ENCODE measurements at places on chromosomes 16 and 17.

DNA sequence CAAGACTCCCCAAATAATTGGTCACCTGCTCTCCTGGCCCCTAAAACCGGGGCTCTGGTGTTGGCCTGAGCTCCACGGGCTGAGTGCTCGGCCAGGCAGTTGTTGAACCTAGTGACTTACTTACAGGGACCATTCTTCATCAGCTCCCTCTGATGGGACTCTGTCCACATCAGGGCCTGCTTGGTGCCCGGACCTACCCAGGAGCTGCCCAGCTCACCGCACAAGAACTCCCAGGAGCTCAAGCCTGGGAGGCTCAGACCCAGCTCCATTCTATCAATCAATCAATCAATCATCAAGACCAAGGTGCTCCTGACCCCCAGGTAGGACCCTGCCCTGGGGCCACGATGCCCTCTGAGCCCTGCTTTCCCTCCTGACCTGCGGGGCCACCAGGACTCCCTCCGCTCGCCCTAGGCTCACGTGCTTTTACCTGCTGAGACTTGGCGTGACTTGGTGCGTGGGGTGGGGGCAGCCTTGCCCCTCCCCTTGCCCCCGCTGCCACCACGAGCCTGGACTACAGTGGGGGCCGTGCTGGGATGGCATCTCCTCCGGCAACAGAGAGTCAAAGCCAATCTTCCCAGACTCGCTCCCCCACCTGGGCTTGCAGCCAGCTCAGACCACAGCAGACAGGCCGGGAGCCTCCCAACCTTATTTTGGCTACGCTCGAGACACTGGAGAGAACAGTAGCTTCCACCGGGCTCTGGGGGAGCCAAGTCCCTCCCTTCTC lies 15.7 kb downstream of the IL34 start:
- DNase-seq: no peak

DNA sequence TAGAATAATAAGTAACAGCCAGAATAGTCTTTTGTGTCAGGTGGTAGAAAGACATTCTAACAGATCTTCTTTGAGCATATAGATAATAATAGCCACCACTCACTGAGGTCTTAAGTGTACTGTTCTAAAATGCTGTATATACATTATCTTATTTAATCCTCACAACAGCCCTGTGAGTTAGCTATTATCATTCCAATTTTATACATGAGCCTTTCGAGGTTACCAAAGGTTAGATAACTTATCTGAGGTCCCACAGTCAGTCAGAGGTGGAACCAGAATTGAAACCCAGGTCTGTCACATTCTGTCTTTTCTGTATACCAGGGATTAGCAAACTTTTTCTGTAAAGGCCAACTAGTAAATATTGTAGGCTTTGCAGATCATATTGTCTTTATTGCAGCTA lies 23.2 kb downstream of the REXO5 start:
- no peak for DNase-seq

DNA sequence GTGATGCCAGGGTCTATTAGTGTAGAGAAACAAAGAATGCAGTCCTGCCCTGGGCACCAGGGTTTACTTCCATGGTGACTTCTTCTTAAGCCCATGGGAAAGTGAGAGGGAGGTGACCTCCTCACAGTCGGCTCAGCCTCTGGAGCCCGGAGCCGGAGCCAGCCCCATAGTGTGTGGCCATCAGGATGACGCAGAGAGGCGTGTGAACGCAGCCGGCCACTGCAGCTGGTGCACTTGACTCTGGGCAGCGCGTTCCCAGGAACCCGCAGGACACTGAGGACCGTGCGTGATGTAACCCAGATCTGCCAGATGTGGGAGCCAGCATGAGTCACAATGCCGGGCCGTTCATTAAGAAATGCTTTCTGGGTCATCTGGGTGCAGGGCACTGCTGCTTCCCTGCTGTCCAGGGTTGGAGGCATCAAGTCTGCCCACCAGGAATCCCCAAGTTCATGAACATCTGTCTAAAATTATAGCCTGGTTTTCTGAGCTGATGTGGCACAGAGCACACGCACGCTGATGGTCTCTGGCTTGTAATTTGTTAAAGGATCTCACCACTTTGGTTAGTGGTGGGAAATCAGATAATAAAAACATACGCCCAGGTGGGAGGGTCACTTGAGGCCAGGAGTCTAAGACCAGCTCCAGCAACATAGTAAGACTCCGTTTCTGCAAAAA lies 114.1 kb downstream of the PITPNC1 start:
- no peak for DNase-seq

DNA sequence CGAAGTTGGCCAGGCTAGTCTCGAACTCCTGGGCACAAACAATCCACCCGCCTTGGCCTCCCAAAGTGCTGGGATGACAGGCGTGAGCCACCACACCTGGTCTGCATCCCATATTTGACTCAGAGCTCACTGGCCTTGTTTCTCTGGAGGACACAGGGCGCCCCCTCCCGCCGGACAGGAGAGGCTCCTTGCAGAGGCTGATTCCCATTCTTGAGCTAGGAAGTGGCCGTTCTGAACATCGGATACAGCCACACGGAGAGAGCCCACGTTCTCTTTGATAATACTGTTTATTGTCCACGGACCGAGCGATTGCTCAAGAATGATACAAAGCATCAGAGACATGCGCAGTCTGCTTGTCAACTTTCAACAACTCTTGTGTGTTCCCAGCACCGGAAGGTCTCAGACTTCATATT lies 12.1 kb upstream of the USP36 start:
- no peak for DNase-seq

- no peak for DNase-seq
These were observed 7.5 kb upstream of the KCNJ12 start for GRCh38 chr17:21368545-21369246.

GRCh38 chr16:22123146-22123545 lies 30.8 kb downstream of the VWA3A start:
- DNase-seq: no peak

DNA sequence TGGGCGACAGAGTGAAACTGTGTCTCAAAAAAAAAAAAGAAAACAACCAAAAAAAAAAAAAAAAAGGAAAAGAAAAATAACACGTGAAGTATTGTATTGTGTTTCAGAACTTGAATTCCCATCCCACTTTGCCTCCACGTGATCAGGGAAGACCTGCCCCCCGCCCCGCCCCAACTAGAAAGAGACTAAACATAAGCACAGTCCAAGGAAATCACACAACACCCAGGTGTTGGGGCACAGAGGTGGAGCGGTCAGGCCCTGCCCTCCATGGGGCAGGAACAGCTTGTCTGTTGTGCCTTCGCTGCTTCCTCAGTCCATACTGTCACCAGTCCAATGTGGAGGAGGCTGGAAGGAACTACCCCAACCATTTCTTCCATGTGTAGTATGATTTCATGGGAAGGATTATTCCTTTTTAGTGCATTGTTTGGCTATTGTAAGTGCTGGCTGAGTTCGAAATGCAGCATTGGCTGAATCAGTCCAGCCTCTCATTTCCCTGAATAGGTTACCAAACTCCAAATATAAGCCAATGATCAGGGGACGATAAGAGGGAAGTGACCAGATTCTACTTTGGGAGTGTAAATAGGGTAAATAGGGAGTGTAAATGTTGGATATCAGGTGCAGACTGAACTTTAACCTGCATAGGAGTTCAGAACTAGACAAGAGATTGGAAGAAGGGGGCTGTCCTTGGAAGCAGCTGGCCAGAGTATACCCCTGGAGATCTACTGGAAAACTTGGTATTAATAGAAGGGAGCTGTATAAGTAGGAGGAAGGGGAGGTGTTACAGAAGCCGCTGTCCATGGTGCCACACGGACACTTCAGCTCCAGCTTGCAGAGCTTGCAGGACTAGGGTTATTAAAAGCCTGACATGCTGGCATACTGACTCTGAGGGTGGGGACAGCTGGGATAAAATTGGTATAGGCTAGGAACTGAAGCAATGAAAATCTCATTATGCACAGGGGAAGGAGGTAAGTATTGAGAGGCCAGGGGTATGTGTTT lies 50.7 kb downstream of the TANGO6 start:
- DNase-seq: no peak

- no peak for DNase-seq
These were observed 5.8 kb upstream of the SPIRE2 start for GRCh38 chr16:89822188-89823086.

GRCh38 chr16:1066584-1067172 lies 5.9 kb upstream of the SSTR5 start:
- DNase-seq: no peak

DNA sequence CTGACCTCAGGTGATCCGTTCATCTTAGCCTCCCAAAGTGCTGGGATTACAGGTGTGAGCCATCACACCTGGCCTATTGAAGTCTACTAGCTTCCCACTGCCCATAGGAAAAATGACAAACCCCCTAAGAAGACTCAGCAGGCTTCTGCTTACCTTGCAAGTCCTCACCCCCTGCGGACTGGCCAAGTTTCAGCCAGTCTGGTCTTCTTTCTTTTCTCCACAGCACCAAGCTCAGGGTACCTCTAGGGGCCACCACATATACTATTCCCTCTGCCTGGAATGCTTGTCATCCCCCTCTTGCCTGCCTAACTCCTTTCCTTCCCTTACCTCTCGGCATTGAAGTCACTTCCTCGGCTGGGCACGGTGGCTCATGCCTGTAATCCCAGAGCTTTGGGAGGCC lies 31.2 kb downstream of the ABCC3 start:
- DNase-seq: no peak

DNA sequence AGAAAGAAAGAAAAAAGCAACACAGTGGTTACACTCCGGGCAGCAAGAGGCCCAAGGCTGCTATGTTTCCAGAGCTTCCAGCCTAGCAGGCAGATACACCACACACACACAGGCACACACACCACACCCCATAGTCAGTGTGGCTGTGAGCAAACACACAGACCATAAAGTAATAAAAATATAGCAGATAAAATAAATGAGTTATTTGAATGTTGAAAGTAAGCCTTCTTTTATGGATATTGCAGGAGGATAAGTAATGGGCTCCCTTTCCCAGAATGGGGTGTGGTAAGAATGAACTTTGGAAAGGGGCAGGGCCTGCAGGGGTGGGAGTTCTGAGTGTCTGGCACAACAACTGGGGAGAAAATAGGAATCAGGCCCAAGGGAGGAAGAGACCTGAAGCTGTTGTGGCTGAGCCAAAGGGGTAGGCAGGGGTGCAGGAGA lies 4.8 kb upstream of the CDK5RAP3 start:
- no peak for DNase-seq

GRCh38 chr16:84177741-84178073 lies 9.2 kb downstream of the TAF1C start:
- DNase-seq: no peak

GRCh38 chr16:3865241-3865640 lies 15.3 kb downstream of the CREBBP start:
- DNase-seq: no peak

- no peak for DNase-seq
These were observed 744 bp upstream of the NF1 start for GRCh38 chr17:31093866-31094599.

- DNase-seq: no peak
These were observed 43.4 kb downstream of the TNFRSF13B start for GRCh38 chr17:16928406-16929034.

- DNase-seq: no peak
These were observed 11.1 kb upstream of the FLYWCH1 start for GRCh38 chr16:2900526-2901075.

- DNase-seq: no peak
These were observed 82.4 kb upstream of the COX10 start for GRCh38 chr17:13986855-13987254.

GRCh38 chr17:60908324-60908723 lies 230.7 kb downstream of the BCAS3 start:
- DNase-seq: no peak

DNA sequence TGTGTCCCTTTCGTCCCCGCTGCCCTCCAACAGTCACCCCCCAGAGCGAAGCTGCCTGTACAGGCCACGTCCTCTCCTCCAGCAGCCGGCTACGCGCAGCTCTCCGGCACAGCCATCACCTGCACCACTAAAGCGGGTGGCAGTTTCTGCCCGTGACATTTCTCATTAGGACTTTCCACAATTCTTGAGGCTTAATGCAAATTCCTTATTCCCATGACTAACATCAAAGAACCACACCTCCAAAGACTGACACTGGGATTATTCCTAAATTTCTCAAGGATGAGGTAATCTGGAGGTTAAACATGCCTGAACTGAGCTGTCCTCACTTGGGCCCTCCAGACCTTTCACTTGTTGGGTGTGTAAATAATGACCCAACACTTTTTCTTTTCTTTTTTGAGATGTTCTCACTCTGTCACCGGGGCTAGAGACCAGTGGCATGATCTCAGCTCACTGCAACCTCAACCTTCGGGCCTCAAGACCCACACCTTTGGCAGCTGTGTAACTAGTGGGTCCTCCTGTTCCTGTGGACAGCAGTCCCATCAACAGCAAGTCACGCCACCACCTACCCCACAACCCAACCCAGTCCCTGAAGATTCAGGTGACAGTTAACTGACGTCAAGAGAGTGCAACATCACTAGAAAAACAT lies 11.7 kb downstream of the ANKRD11 start:
- DNase-seq: no peak

DNA sequence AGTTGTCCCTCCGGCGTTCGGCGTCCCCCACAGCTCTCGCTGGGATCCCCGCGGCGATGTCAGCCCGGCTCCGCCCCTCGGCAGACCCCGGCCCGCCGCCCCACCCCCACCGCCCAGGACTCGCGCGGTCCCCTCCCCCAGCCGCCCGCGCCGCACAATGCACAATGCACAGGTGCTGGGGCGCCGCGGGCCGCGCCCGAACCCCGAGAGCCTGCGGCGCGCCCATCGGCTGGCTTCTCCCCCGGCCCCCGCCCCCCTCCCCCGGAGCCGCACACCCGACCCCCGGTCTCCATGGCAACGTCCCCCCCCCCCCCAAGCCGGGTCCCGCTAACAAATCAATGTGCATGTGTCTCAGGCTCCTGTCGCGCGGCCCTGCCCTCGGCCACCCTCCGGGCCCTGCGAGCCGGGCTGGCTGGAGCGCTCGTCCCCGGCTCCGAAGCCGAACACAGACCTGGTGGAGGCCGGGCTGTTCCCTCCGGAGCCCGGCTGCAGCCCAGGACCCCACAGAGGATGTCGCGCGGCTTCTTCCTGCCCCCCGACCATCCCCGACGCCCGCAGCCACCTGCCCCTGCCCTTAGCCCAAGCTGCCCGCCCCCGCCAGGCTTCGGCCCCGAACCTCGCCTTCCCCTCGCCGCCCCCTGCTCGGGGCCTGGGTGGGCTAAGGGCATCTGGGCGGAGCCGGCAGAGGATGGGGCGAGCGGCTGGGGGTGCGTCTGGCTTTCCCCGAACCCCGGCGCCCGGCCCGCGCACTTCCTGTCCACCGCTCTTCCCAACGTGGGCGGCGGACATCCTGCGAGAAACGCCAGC lies 818 bp upstream of the CBX8 start:
- no peak for DNase-seq

DNA sequence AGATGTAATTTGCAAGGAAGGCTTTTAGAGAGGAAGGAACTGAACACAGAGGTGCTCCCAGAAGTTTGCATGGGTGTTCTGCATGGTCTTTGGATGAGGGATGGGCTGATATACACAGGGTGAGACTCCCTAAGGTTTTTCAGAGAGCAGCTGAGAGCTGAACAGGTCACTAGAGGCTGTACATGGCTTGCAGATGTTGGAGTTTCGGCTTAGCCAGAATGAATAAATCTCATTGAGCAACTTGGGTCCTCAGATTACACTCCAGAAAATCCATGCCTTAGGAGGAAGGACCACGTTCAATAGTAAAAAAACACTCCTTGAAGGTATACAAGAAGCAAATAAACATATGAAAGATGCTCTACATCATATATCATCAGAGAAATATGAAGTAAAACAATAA lies 7.5 kb upstream of the ITGB3 start:
- no peak for DNase-seq

All from stimulated activated CD8-positive, alpha-beta memory T cell treated with anti-CD3 and anti-CD28 coated beads, Interleukin-2, amount 100 ng/mL, for 48 hours (primary cell).